Forelimb muscle (tissue), 1 donor: ENCODE measurements at places on chromosomes 7 and 10.

GRCh38 chr7:81355911-81356310, 413.9 kb downstream of the HGF start:
- peak; percentile 32 for DNase-seq

DNA sequence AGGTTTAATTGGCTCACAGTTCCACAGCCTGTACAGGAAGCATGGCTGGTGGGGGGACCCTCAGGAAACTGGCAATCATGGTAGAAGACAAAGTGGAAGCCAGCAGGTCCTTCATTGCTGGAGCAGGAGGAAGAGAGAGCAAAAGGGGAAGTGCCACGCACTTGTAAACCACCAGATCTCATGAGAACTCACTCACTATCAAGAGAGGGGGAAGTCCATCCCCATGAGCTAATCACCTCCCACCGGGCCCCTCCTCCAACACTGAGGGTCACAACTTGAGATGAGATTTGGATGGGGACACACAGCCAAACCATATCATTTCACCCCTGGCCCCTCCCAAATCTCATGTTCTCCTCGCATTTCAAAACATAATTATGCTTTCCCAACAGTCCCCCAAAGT, 171.9 kb upstream of the CACNA2D1 start:
- no peak for DNase-seq

GRCh38 chr10:14431868-14432267, 101.1 kb upstream of the FRMD4A start:
- no peak for DNase-seq

DNA sequence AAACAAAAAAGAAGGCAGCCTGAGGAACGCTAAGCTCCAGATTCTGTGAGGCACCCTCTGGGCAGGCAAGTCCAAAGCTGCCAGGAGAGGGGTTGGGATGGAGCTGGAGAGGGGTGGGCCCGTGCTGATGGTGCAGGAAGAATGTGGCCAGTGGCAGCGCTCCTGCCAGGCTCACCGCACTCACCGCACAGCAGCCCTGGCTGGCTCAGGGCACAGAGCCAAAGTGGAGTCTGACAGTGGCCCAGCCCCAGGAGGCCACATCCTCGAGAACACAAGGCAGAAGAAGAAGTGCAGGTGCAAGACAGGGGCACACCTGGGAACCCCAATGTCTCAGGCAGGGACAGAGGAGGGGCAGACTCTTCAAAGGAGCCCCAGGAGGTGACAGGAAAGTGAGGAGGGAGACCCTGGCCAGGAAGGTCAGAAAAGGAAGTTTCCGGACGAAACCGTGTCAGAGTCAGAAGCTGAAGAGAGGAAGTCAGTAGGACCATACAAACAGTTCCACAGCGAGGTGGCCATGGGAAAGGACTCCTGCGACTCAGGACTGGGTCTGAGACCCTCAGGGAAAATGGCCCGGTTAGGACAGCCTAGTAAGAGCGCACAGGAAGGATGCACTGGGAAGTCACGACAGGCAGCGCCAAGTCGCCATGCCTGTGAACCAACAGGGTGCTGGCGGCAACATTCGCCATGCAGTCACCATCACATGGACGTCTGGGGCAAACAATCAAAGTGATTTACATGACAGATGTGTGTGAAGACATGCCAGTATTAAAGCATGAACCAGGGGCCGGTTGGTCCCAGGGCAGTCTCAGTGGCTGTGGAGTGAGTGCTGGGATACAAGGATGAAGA, 54.4 kb downstream of the COBL start:
- DNase-seq: no peak

GRCh38 chr10:15259136-15259535, 90.6 kb upstream of the NMT2 start:
- DNase-seq: no peak

- DNase-seq: no peak
Observed at GRCh38 chr7:108007261-108007660, 4.3 kb upstream of the LAMB1 start.

GRCh38 chr7:88269586-88269985, 37.1 kb downstream of the STEAP4 start:
- DNase-seq: no peak

DNA sequence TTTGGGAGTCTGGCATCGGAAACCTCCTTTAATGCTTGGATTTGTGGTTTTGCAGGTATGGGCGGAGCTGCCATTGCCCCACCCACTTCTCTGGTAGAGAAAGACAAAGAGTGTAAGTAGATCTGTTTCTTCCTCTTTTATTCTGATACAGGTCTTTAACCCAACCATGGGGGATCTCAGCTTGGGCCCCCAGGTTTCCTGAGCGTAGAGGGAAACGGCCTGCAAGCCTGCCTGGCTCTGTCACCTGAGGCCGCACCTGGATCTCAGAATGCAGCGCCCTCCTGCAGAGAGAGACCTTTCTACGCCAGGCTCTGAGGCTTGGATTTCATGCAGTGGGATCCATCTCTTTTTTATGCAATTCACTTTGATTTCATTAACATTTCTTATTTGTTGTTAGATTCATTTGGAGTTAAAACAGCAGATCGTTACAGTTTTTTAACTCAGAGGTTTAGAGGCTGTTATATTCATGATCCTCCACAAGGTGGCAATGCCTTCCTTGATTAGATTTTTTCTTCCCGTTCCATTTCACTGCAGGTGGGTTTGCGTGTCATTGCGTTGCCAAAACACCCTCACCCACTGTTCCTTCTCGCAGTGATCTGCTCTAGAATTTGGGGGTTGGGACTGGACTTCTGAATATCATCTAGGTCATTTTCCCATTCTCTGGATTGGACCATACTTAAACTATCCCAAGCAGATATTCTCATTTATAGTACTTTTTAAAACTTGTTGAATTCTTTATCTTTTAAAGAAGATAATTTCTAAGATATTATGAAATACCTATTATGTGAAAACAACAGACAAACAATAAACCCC, 20.0 kb downstream of the RBM17 start:
- DNase-seq: no peak

- no peak for DNase-seq
Observed at GRCh38 chr10:69948261-69948660, 104.4 kb upstream of the MACROH2A2 start.

- DNase-seq: no peak
Observed at GRCh38 chr10:92756201-92757065, 66.7 kb downstream of the HHEX start.

DNA sequence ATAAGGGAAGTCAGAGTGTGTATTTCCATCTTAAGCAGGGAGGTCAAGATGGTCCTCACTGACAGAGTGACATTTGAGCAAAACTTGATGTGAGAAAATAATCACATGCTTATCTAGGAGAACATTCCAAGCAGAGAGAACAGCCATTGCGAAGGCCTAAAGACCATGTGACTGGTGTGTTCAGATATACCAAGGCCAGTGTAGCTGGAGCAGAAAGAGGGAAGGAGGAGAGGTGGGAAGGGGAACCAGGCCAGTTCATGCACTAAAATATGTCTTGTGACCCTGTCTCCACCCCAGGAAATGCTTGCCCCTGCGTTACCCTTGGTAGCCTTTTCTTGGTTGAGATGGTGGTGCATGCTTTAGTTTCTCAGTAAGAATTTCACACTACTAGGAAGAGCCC, 77.4 kb downstream of the CACNB2 start:
- no peak for DNase-seq

- DNase-seq: no peak
Observed at GRCh38 chr10:70722820-70723424, 50.6 kb downstream of the ADAMTS14 start.

- no peak for DNase-seq
Observed at GRCh38 chr10:37854626-37855025, 2.8 kb downstream of the ZNF248 start.

GRCh38 chr10:105797234-105797890, 1156.3 kb downstream of the SORCS3 start:
- DNase-seq: no peak

GRCh38 chr10:48472501-48473069, 132.3 kb downstream of the ARHGAP22 start:
- no peak for DNase-seq

DNA sequence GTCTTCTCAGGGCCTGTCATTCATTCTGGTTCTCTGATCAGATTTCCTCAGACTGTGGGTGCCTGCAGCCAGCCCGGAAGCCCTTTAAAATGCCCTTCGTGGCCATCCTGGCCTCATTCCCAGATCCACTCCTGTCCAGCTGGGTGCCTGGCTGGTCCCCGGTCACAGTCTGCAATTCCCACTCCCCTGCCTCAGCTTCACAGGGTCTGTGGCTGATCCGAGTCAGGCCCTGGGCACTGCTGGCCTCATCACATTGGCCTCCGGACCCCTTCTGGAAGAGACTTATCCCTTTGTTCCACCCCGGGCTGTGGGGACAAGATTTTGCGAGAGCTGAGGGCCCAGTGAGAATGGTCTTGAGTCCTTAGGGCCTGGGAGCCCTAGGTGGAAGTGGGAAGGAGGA, 12.1 kb downstream of the DOCK1 start:
- no peak for DNase-seq

GRCh38 chr7:147639751-147640150, 950.8 kb upstream of the C7orf33 start:
- DNase-seq: peak; percentile 48

DNA sequence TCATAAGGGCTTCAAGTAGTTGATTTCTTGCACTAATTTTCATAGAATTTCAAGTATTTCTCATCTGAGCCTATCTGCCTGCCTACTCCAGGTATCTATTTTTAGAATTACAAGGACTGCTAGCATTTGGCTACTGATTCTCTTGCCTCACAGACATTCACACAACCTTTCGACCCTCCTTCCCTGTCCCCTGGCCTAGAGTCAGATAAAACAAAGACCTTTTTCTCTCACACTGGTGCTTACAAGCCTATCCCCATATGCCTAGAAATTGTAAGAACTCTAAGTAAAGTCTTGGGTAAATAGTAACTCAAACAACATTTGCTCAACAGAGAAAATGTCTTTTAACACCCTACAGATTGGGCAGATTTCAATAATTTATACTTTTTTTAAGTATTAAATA, 6.3 kb downstream of the GPAM start:
- DNase-seq: no peak

- no peak for DNase-seq
Observed at GRCh38 chr7:148558914-148559313, 31.7 kb upstream of the C7orf33 start.

GRCh38 chr10:88232983-88233543, 350.1 kb downstream of the RNLS start:
- DNase-seq: no peak

GRCh38 chr7:142882338-142882678, 3.2 kb downstream of the TRPV6 start:
- no peak for DNase-seq

DNA sequence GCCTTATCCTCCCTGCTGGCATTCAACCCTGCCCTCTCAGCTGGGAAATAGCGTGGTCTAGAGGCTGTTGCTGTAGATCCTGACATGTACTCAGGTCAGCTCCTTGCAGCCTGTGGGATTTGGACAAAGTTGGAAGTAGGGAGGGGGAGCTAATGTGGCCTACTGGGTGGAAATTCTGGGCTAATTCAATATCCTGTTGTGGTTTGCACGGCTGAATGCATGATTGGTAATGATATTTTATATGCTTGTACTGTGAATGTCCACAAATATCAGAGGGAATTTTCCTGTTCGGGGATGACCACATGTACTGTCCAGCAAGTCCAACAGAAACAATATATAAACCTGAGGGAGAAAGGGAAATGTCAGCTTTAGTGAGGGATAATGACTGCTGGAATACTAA, 22.1 kb upstream of the NPVF start:
- no peak for DNase-seq

GRCh38 chr10:52213321-52213752, 100.7 kb upstream of the DKK1 start:
- no peak for DNase-seq

GRCh38 chr10:89314676-89315075, 12.8 kb downstream of the IFIT2 start:
- DNase-seq: no peak

DNA sequence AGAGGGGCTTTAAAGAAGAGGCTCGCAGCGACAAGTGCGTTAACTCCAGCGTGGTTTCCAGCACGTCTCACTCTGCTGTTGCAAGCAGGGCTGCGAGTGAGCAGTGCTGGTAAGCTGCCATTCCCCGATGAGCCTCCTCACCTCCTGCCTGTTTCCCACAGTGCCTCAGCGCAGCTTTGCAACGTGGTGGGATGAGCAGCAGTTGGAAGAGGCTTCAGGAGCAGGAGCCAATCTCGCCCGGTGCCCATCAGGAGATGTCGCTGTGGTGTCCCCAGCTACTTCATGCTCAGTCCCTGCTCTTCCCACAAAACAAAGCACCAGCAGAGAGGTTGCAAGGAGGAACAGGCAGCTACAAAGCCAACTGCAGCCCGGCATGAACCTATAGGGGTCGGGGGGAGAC, 2.4 kb upstream of the ADARB2 start:
- no peak for DNase-seq

DNA sequence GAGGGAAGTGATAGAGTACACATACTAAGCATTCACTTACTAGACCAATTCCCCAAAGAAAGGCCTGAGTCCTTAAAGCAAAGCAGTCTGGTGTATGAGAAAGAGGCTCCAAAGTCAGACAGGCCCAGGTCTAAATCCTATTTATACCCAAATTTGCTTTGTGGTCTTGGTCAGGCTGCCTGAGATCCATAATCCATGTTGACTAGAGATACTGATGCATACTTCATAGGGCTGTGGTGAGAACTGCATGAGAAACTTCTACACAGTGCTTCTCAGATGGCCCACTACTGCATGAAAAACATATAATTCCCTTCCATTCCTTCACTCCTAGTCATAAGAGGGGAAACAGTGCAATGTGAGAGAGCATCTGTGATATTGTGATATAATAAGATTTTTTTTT, 81.6 kb upstream of the SP4 start:
- DNase-seq: no peak

- no peak for DNase-seq
Observed at GRCh38 chr10:67666416-67667034, 29.5 kb downstream of the CTNNA3 start.

- DNase-seq: no peak
Observed at GRCh38 chr7:94525923-94526322, 16.3 kb downstream of the CASD1 start.

GRCh38 chr7:116592041-116592355, 67.2 kb downstream of the CAV1 start:
- no peak for DNase-seq

- peak; percentile 31 for DNase-seq
Observed at GRCh38 chr7:10412422-10413019, 561.2 kb upstream of the PHF14 start.

GRCh38 chr7:39617005-39617404, 6.4 kb upstream of the RALA start:
- no peak for DNase-seq

DNA sequence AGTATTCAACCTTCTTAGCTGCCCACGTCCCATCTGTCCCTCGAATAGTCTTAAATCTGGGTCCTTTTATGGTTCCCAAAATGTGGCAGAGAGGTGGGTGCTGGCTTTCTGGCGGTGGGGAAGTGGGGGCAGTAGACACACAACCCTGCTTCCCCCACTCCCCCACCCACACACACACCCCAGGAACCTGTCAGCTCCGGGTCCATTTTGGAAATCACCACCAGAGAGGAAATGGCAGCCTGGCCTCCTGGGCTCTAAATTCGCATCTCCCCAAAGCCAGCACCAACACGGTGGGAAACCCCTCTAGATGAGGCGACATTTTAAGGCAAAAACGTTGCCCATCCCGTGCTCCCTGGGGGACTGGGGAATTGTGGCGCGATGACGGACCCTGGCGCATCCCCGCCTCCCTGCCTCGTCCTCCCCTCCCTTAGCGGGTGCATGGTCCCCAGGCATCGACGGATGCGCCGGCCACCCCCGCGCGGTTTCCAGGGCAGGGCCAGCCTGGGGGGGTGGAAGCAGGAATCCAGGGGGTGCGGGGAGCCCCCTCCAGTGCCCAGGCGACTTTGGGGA, 702 bp downstream of the TMEM130 start:
- no peak for DNase-seq
